ENCODE measurements at places on chromosomes 2 and 18.
A peak's percentile ranks its signal among the peaks of the same experiment; 100 is the strongest.

DNA sequence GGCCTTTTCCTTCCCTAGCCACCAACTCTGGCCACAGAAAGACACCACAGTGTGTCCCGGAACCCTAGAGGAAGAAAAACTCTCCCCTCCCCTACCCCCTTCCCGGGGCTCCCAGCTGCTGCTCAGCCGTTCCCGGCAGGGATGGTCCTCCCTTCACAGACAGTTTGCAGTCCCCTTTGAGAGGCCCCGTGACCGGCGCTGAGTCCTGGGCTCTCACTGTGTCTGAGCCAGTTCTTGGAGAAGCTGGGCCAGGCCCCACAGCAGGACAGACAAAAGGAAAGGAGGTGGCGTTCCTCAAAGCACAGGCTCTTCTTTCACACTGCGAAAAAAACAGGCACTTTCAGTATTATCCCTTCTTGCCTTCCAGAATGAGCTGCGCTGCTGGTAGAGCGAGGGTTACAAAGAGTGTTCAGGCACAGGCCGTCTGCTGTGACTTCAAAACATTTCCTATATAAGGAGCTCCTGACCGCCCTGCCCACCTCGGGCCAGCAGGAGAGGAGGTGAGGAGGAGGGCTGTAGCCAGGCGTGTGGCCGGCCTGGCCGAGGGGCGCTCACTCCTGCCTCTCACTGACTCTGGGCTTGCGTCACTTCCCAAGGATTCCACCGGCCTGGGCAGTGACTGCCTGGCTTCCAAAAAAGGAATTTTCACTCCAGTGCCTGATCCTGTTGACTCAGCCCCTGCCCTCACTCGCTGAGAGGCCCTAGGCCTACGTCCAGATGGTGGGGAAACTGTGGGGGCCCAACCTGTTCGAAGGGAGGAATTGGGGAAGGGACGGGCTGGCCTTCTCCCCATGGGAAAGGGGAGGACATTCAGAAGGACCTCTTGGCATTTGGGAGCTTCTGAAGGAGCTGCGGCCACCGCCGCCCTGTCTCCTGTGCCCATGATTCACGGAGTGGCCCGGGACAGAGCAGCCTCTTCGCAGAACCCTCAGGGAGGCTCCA, 24.9 kb downstream of the CIDEA start:
- DNase-seq = no peak

GRCh38 chr18:31575515-31576257, 16.0 kb upstream of the TTR start:
- no peak for DNase-seq

- no peak for DNase-seq
Observed at GRCh38 chr2:217027414-217027813, 167.6 kb upstream of the TNP1 start.

- no peak for DNase-seq
Observed at GRCh38 chr18:58491773-58492752, 136.8 kb downstream of the ALPK2 start.

DNA sequence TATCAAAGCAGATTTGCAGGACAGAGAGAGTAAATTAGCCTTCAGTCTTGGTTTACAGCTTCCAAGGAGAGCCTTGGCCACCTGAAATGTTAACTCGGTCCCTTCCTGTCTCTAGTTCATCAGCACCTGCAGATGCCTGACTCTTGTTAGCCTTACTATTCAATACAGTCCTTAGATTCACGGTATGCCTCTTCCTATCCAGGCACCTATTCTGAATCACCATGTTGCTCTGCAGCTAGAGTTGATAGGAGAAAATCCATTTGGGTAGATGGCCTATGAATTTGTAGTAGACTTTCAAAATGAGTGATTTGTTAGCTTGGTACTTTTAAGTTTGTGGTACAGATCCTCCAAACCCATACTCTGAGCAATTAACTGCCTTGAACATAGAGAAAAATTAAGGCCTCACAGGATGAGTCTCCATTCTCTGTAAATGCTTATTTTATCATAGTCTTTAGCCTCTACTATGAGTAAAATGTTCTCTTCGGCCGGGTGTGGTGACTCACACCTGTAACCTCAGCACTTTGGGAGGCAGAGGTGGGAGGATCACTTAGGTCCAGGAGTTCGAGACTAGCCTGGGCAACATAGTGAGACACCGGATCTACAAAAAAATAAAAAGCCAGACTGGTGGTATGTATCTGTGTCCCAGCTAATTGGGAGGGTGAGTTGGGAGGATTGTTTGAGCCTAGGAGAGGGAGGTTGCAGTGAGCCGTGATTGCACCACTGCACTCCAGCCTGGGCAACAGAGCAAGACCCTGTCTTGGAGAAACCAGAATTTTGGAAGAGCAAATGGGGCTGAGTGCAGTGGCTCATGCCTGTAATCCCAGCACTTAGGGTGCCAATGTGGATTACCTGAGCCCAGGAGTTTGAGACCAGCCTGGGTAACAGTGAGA, 32.9 kb downstream of the PTCD3 start:
- DNase-seq = no peak

GRCh38 chr2:188091220-188091619, 200.5 kb upstream of the GULP1 start:
- no peak for DNase-seq

DNA sequence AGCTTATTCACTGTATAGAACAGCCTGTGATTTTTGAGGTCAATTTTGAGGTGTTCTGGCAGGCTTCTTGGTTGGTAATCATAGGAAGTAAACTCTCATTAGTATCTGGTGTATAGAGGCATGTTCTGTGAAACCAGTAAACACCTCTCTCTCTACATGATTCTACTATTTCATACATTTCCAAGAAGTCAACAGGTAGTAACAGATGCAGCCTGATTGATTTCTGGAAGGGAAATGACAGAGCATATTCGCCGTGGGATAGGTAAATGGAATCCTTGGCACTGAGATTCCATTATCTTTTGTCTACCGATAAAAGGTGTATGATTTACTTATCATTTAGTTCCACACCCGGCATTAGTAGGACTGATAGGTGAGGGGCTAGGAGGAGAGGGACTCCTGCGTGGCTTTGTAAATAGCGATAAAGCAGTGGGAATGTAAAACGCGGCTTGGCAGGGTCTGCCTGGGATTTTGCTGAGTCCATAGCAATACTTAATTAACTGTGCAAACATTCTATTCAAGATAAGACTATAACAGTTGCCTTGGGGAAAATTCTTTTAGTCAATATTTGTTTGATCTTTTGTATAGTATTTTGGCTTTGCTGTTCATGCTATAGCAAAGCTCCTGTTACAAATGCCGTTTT, 32.3 kb downstream of the LYPD6B start:
- peak; percentile 7 for DNase-seq

- DNase-seq = no peak
Observed at GRCh38 chr2:216463148-216463547, 35.5 kb upstream of the RPL37A start.

GRCh38 chr2:234368861-234369261, 128.0 kb downstream of the ARL4C start:
- DNase-seq = peak; percentile 35

- DNase-seq = no peak
Observed at GRCh38 chr2:120598416-120598815, 137.3 kb upstream of the GLI2 start.

DNA sequence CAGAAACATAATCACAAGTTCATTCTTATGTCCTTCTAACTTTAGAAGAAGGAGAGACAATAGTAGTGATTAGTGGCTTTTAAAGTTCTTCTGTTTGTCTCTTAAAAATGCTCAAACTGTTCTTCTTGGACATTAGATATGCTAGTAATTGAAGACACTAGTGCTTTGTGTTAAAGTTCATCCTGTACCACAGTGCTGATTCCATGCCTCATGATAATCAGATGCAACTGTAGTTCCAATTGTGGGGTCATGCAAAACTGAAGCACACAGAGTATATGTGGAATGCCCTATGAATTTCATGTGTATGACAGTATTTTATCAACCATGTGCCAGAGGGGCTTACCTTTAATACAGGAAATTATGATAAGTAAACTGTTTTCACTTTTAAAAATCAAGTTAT, 11.4 kb upstream of the KCNJ13 start:
- DNase-seq = no peak

DNA sequence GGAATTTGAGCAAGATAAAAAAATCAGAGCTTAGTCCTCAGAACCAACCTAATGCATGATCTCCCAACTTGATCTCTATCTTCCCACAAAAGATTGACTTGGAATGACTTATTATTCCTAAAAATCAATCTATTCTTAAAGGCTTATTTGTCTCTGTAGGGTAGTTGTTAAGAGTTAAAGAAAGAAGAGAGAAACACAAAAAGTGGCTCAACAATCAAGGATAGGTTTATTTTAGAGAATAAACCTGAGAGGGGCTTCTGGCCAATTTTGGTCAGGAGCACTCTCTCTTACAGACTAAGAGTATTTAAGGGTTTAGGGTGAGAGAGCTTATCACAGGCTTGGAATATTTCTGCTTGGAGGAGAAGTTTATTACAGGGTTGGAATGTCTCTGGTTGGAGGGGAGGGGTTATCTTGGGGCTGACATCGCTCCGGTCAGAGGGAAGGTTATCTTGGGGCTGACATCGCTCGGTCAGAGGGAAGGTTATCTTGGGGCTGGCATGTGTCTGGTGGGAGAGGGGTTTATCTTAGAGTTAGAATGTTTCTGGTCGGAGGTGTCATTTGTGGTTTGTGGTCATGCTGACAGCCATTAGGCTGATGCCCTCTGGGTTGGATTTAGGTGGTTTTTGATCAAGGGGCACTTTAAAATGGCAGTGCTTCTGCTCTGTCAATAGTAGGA, 2.4 kb upstream of the MFF start:
- DNase-seq = no peak

DNA sequence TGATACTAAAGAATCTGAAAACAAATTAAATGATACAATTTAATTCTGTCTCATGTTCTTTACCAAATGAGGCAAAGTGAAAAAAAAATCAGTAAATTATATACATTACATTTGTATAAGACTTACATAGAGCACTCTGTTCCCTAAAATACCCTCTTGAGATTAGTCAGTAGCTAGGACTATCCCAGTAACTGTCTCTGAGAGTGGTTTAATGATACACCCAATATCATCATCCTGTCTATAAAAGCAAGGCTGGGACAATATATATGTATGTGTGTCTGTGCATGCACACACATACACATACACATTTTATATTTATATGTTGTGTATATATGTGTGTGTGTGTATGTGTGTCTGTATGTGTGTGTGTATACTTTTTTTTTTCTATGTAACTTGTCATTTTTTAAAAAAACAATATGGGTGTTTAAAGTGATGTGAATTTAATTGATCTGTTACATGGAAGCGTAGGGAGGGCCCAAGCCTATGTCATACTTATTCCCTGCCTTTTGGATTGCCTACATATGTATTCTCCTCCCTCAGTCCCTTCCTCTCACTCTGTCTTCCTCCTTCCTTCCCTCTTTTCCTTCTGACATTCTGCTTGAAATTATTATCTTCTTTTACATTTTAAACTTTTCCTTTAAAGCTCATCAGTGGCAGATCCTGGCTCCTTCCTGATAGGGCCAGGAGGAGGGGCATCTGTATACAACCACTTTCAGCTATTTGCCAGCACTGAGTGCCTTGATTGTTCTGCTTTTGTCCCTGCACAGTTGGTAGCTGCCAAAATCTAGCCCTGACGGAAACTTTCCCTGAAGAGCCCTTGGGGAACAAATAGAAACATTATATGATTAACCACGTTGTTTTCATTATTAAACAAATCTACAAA, 6.8 kb downstream of the ASXL3 start:
- DNase-seq = peak; percentile 95

GRCh38 chr2:203461746-203462145, 73.4 kb downstream of the RAPH1 start:
- DNase-seq = no peak
